ENCODE measurements at places on chromosomes 16 and 17.

GRCh38 chr16:65312795-65313194 is 190.9 kb upstream of the CDH11 start:
- no peak for DNase-seq

GRCh38 chr17:21190078-21190477 is 23.9 kb downstream of the TMEM11 start:
- no peak for DNase-seq

DNA sequence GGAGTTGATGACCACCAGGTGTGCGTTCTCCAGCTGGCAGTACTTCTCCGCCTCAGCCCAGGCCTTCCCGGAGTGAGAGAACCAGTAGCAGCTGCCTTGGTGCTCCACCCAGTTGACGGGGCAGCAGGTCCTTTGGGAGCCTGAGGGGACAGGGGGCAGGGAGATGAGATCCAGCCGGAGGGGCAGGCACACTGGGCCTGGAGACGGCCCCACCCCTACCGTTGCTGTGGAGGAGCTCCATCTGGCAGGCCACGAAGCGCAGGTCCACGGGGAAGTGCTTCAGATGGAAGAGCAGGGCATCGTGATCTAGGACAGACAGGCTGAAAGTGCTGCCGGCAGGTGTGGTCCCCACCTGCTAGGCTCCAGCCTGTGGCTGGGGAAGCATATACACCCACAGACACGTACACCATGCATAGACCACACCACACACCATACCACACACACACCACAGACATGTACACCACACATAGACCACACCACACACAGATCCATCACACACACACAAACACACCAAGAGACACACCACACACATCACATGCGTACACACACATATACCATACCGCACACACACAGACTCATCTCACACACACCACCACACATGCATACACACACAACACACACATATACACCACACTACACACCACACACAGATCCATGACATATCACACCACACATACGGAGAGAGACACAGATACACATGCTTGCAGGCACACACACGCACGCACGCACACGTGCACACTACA is 7.4 kb downstream of the ASGR2 start:
- no peak for DNase-seq

- no peak for DNase-seq
These were observed 160.5 kb upstream of the NOL11 start for GRCh38 chr17:67557052-67557845.

GRCh38 chr17:15007147-15007553 is 258.0 kb downstream of the PMP22 start:
- DNase-seq: peak; percentile 49

All from left hindlimb (tissue), 1 donor.